Endothelial cell (in vitro differentiated cells): ENCODE measurements at places on chromosomes 12 and 14.

GRCh38 chr12:19654650-19655376 lies 215.5 kb downstream of the AEBP2 start:
- no peaks in the 10 kb centered on the region for H3K36me3 ChIP-seq
- no peaks in the 10 kb centered on the region for H3K27me3 ChIP-seq
- H3K27ac ChIP-seq = no peak overlapping the region
- no peak for DNase-seq

DNA sequence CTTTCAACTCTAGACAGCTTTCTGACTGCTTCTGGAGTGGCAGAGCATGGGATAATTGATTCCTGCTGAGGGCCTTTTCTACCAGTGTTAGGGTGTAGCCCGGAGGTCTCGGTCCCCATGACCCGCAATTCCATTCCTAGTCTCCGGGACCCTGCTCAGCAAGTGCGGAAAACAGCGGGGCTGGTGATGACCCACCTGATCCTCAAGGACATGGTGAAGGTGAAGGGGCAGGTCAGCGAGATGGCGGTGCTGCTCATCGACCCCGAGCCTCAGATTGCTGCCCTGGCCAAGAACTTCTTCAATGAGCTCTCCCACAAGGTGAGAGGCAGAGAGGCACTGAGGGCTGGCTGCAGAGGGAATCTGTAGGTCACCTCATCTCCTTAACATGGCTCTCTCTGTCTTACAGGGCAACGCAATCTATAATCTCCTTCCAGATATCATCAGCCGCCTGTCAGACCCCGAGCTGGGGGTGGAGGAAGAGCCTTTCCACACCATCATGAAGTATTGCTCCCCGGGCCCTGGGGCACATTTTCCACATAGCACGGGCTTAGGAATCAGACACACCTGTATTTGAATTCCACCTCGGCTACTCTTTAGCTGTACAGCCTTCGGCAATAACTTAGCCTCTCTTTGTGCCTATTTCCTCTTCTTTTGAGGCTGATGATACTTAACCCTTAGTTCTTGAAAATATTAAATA lies 5.6 kb upstream of the GAPDH start:
- H3K36me3 ChIP-seq = peaks cover 43% of the 10 kb centered on the region
- H3K27me3 ChIP-seq = peaks cover 11% of the 10 kb centered on the region
- no peak overlapping the region for H3K27ac ChIP-seq
- H3K4me3 ChIP-seq = no peak overlapping the region

- H3K4me3 ChIP-seq = peak within 1 kb of the TSS; percentile 98
- peak; percentile 79 for DNase-seq
- H3K4me1 ChIP-seq = peaks cover 45% of the 10 kb centered on the region
Measured at GRCh38 chr14:22598099-22598895, at the start of gene ABHD4. TSS of gene ABHD4 (plus strand) at chr14:22598300. CDS start at chr14:22598307, 7 bp downstream.

- no peak overlapping the region for H3K27ac ChIP-seq
- DNase-seq = no peak
- no peaks in the 10 kb centered on the region for H3K36me3 ChIP-seq
- H3K27me3 ChIP-seq = no peaks in the 10 kb centered on the region
- H3K4me3 ChIP-seq = no peak overlapping the region
Measured at GRCh38 chr12:68290126-68290525, 36.7 kb upstream of the IL22 start.

DNA sequence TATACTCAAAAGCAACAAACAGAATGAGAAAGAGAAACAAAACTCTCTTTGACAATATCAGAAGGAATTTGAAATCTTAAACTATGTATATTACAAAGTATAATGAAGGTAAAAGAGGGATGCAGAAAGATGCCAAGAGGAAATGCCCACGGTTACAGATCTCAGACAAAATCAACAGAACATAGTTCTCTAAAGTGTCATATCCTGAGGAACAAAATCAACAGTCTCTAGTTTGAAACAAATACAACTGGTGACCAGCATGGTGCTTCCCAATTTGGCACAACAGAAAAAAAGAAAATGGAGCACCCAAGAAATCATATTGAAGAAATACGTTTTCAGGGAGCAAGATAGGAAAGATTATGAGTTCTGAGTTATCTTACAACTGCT lies 116.5 kb downstream of the METTL25 start:
- no peak overlapping the region for H3K27ac ChIP-seq
- no peaks in the 10 kb centered on the region for H3K4me1 ChIP-seq
- H3K36me3 ChIP-seq = no peaks in the 10 kb centered on the region
- no peak overlapping the region for H3K4me3 ChIP-seq
- DNase-seq = no peak
